Stimulated activated CD4-positive, alpha-beta T cell treated with anti-CD3 and anti-CD28 coated beads, Interleukin-4, amount 100 ng/mL, for 1 hour (primary cell): ENCODE measurements at places on chromosomes 16 and 17.

GRCh38 chr17:75611851-75612429 lies 21.3 kb upstream of the SMIM5 start:
- DNase-seq, result no peak

DNA sequence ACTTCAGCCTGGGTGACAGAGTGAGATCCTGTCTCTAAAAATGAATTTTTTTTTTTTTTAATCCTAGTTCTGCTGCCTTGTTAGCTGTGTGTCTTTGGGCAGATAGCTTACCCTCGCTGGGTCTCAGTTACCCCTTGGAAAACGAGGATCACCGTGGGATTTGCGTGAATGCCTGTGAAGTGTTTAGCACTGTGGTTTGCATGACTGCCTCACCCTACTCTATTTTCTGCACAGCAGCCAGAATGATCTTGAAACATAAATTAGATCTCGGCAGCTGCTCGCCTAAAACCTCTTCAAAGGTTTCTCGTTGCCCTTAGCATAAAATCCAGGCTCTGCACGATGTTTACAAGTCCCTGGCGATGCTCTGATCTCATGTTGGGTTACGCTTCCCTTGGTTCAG lies 71.2 kb upstream of the GRIN2A start:
- no peak for DNase-seq

- no peak for DNase-seq
Observed at GRCh38 chr16:6771956-6772355, 560.7 kb upstream of the RBFOX1 start.

DNA sequence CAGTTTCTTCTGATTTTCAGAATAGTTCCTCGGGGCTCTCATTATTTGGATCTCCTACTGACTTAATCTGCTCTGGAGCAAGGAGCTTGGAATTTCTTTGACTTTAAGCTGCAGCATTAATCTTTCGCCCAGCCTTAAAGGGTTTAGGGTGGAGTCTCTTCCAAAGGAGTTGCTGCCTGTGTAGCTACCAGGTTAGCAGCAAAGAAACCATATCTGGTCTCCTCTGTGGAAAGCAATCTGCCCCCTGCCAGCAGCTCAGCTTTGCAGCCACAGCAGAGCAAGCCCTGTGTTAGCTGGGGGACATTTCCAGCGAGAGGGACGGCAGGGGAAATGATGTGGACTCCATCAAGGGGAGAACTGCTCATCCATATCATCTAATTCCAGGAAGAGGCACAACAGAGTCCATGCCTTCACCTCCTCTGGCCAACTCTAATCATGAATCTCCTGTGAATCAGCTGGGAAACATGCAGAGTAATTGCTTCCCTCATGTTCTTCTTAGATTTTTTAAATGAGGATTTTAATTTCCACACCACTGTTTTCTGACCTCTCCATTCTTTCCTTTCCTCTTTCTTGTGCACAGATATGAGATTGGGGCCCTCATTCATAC lies 827.6 kb upstream of the CA10 start:
- no peak for DNase-seq

GRCh38 chr17:69870091-69870530 lies 204.9 kb upstream of the KCNJ16 start:
- DNase-seq, result no peak

- no peak for DNase-seq
Observed at GRCh38 chr16:26569793-26570192, 496.9 kb upstream of the C16orf82 start.

GRCh38 chr16:79278506-79278905 lies 322.0 kb downstream of the MAF start:
- peak; percentile 54 for DNase-seq

DNA sequence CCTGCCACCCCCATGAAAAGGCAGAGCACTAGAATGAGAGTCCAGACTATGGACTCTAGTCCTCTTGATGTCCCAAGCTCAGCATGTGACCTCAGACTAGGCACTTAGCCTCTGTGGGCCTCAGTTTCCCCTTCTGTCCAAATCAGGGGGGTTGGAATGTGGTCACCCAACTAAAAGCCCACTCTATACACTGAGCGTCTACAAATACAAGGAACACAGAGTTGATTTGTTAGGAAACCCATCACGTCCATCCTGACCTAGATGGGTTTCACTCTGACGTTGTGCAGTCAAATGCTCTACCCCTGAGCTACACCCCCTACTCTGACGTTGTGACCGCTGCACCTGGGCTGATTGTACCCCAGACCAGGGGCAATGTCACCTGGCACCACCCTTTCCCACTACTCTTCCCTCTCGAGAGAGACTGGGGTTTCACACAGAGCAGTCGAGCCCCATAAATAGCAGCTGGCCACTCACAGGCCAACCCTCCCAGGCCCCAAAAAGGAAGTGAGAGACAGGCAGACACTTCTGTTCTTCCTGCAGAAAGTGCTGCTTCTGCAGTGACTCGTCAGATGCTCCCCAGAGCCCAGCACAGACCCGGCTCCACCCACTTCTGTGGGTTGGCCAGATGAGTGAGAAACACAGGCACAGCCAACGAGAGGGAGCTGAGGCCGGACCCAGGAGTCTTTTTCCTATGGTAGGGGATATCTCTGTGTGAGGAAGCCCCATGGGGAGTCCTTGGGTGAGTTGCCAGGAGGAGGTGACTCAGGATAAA lies 16.1 kb upstream of the TNFRSF13B start:
- DNase-seq, result peak; percentile 56

DNA sequence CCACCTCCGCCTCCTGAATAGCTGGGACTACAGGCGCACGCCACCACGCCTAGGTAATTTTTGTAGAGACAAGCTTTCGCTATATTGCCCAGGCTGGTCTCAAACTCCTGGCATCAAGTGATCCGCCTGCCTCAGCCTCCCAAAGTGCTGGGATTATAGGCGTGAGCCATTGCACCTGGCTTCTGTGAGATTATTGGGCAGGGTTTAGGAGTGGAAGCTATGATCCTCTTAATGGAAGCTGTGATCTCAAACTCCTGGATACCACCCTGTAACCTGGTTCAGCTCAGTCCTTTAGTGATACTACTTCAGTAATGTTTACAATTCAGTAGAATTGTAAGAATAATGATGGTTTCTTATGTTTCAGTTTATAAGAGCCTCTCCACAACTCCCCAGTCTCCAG lies 14.1 kb downstream of the NFE2L1 start:
- DNase-seq, result no peak

DNA sequence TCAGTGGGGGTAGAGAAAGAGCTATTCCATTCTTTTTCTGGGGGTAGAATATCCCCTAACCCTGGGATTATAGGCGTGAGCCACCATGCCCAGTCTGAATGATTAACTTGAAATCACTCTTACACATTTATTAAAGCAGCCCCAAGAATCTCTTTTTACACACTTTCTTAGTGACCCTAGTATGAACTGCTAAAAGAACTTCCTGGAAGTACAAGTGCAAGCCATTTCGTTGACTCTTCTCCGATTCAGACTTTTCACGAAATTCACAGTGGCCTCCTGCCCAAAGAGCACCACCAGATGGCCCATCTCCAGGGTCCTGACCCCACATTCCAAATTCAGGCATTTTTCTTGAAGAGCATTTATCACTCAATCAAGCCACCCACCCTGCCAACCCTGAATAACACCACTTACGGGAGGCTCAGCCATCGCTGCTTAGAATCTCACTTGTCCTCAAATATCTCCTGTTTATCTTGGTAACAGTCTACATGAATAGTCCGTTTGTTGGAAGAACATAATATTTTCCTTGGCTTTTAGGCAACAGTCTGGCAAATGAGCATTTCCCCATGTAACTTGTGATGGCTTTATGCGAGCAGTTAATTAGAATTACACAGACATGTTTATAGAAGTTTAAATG lies 28.0 kb downstream of the ZNF423 start:
- DNase-seq, result no peak

GRCh38 chr17:54996441-54996840 lies 27.9 kb downstream of the STXBP4 start:
- DNase-seq, result no peak

DNA sequence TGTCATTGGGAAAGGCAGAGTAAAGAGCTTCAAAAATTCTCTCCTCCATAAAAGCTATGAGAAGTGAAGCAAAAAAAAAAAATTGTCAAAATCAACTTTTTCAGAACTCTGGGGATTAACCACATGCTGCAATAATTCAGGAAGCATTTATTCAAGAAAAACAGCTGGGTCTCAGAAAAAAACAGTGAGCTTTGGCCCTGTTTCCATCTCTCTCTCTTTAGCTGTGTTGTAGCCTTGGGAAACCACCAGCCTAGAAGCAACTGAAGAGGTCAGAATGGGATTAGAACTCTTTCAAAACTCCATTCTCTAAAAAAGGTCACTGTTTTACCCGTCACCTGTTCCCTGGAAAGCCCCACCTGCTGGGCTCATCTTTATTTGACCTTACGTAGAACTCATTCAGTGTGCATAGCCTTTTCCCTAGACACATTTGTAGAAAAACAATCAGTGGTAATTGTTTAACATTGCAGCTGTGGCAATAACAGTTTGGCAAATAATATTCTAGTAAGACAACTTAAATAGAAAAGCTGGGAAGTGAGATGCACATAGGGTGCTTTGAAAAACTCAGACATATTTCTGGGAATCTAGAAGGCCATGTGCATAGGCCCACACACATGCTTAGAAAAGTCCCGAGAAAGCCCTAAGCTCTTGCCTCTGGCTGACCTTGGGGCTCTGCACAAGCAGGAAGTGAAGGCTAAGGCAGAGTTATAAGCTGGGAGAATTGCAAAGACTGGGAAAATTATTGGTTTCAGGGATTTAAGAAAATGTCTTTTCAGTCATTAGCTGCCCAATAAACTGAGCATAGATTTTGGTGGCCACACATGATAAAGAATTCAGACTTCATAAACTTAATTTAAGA lies 18.0 kb downstream of the SLC5A11 start:
- DNase-seq, result no peak

DNA sequence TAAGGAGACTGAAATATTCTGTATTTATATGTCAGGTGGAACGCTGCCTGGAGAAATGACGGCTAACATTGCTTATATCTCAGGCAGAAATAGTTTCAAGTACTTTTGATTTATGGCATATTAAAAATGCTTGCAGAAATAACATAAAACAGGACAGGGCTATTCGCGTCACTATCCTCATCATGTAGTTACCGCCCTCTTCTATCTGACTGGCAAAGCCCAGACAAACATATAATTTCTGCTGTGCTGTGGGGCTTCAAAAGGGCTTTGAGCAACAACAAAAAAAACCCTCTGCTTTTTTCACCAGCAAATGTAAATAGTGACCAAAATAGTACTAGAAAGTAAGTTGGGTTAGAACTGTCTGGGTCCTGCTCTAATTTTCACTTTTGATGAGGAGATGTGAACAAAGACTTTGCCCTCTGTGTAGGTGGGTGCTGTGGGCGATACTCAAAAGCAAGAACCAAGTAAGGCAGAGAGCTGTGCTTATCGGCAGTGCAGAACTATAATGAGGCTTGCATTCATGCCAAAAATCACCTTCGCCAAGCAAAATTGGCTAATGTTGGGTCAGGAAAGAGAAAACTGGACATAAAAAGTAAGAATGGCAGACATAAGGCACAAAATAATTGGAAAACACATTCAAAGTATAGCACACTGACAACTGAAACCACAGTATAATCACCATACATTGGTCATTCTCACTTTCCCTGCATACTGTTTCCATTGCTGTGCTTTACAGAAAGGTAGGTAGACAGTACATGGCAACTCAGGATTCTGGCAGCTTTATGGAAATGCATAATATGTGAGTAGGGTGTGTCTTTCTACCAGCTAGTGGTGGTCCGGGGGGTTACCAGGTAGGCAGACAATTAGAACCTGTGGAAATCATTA lies 151.2 kb upstream of the AXIN2 start:
- DNase-seq, result no peak

DNA sequence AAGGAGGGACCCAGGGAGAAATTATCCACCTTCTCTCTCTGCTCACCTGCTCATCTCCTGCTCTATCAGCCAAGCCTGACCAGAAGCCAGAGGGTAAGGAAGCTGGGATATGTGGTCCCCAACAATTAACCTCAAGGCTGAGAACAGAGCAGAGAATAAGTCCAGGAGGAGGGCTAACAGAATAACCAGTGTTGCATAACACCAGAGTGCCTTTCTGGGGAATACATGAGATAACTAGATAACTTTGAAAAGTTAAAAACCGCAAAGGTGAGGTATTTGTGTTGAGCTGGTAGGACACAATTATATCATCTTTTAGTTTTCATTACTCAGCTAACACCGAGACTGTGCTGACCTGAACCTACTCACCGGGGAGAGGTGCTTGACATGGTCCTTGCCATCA lies 180.8 kb downstream of the SALL1 start:
- no peak for DNase-seq

- DNase-seq, result no peak
Observed at GRCh38 chr17:82960419-82961271, 118.8 kb upstream of the METRNL start.

- no peak for DNase-seq
Observed at GRCh38 chr17:12328204-12328603, 307.5 kb downstream of the MAP2K4 start.

GRCh38 chr17:34549966-34550365 lies 29.4 kb upstream of the TMEM132E start:
- DNase-seq, result no peak

- no peak for DNase-seq
Observed at GRCh38 chr16:4380119-4381063, 8.7 kb downstream of the VASN start.
